ENCODE measurements at places on chromosomes 2 and 18.

GRCh38 chr2:158967114-158967730 lies 1.2 kb upstream of the TANC1 start:
- DNase-seq = peak; percentile 7

GRCh38 chr18:45686891-45687611 lies 36.9 kb upstream of the SLC14A1 start:
- DNase-seq = no peak

GRCh38 chr2:205684871-205685313 lies 2.6 kb downstream of the NRP2 start:
- peak; percentile 30 for DNase-seq

- no peak for DNase-seq
Observed at GRCh38 chr2:237455764-237456163, 31.3 kb upstream of the MLPH start.

GRCh38 chr2:49813208-49813607 lies 658.9 kb upstream of the FSHR start:
- no peak for DNase-seq

DNA sequence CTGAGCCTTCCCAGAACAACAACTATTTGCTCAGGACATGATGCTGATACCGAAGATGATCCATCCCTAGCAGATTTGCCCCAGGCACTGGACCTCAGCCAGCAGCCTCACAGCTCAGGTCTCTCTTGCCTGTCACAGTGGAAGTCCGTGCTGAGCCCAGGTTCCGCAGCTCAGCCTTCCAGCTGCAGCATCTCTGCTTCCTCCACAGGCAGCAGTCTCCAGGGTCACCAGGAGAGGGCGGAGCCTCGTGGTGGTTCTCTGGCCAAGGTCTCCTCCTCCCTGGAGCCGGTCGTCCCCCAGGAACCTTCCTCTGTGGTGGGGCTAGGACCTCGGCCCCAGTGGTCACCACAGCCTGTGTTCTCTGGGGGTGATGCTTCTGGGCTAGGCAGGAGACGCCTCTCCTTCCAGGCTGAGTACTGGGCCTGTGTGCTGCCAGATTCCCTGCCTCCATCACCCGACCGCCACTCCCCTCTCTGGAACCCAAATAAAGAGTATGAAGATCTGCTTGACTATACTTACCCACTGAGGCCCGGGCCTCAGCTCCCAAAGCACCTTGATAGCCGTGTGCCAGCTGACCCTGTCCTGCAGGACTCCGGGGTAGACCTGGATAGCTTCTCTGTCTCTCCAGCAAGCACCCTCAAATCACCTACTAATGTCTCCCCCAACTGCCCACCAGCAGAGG lies 15.4 kb downstream of the CEP68 start:
- no peak for DNase-seq

- DNase-seq = peak; percentile 46
Observed at GRCh38 chr2:171524018-171524401, 1.7 kb downstream of the CYBRD1 start.

DNA sequence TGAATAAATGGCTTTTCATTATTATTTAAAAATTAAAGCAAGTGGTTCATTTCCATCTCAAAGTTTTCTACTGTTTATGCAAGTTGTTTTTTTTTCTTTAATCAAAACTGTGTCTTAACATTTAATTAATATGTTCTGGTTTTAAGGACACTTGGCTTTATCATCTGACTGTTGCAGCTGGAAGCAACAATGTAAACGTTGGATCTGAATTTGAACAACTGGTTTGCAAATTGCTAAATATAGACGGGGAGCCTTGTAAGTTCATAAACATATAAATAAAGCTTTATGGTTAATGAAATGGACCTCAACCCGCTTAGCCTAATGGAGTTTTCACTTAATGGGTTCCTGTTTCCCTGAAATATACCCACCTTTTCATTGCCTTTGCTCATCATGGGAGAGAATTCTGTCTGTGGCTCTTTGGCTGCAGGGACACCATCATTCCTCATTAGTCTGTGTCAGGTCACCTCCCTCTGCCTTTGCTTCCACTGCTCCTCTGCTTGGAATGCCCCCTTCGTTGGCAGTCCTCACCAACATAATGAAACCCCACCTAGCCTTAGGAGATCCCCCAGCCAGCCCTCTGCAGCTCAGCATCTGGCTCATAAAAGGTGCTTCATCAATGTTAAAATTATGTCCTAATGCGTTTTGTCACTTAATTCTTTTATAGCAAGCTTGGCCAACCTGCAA lies 44.2 kb upstream of the DYNC2LI1 start:
- DNase-seq = no peak

DNA sequence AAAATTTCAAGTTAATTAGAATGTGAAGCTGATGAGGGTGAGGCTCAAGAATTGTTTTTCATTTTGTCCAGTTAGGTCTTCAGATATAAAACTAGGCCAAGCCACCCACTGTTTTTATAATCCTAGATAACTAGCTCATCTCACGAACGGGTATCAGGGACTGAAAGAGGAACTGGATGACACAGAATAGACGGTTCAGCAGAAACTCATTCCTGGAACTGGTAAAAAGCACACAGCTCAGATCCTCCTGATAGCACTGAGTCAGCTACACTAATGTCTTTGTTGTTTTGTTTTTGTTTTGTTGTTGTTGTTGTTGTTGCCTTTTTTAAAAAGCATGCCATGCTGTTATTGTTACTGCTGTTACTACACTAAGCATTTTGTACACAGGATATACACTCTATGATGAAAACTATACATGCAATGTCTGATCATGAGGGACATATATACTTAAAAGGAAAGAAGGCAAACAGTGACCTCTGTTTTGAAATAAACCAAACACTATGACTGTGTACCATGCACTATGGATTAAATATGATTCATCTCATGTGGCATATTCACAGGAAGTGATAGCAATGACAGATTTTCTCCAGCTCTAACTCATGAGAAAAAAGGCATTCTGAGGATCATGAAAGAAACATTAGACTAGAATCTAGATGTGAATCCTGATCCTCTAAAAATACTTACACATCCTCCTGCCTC lies 437.6 kb downstream of the NCKAP5 start:
- DNase-seq = no peak

DNA sequence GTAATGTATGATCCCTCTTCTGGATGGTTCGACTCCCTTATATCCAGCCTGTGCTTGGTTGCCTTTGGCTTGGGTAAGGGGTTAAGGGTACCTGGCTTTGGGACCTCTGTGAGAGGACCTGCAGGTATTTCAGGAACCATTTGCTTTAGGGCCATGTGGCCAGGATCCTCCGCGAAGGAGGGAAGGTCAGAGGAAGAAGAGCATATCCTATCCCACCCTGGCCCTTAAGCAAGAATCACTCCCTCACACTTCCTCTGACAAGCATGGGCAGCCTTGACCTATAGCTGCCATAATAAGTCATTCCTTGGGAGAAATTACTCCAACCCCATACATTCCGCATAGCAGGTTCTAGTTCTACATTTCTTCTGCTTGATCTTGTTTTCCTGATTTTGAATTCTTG lies 59.1 kb upstream of the TXNDC2 start:
- no peak for DNase-seq

DNA sequence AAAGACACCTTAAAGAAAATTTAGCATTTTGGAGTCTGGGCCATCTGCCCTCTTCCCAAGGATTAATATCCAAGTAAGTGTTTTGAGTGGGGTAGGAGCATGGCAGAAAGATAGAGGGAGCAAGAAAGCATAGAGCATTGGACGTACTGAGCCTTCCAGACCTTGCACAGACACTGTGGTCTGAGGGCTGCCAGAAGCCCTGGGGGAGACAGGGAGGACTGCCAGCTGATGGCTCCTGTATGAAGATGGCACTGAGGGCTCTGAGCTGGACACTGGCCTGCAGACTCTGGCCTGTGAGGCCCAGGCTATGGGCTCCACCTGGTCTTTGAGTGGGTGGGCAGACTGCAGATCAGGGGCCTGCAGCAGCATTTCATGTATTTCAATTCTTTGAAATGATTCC lies 2.9 kb upstream of the PKDCC start:
- DNase-seq = no peak

DNA sequence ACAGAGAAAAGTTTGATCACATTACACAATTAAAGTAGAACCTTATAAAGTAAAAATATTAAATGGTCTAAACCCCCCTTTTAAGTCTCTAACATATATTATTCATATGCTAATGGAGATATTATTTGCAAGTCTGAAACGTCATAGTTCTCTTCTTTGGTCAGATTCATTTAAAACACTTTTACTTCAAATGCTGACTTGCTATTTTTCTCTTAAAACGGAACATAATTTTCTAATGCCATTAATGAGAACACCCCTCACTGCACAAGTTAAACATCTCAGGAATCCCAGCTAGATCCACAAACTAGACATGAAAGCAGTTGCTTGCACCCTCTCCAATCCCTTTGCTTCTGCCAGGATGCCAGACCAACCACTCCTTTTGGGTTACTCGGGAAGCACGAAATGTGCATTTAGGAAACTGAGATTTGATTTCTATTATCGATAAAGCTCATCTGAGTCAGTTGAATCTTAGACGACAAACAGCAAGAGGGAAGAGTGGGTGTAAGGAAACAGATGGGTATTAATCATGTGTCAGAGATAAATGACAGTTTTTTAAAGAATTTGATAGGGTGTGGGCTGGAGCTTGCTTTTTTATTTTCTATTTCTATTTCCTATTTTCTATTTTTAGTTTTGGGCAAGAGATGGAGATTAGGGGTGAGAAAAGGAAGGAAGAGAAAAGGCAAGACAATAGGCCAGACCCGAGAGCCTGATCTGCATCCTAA lies 1.5 kb downstream of the ADD2 start:
- no peak for DNase-seq

- DNase-seq = no peak
Observed at GRCh38 chr2:183866666-183867065, 731.7 kb upstream of the ZNF804A start.

DNA sequence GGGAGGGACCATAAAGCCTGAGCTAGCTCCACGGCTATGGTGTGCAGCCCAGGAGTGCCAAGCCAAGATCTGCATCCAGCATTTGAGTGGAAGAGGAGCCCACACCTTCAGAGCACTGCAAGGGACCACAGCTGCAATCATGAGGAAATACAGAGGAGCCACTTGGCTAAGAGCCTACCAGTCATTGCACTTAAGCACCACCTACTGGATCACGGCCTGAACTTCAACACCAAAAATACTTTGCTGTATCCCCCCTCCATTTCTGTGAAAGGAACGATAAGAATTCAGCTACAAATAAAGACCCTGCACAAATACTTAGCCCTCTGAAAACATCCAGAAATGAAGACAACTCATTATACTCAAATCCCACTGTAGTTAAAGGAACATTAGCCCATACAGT lies 545.3 kb downstream of the TSN start:
- peak; percentile 30 for DNase-seq

DNA sequence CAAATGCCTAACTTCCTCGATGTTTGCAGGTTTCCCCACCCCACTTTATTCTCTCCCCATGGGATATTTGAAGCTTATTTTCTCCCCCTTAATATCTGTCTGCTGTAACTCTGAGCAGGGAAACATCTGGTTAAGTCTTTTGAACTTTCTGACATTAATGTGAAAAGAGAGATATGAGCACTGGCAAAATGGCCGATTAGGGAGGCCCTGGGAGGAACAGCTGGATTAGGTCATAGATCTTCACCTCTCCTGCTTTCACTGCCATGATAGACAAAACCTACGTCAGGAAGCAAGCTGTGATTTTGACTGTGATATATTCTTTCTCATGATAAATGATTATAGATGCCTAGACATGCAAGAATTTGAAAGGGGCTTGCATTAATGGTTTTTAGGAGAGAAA lies 43.6 kb downstream of the LYPD6B start:
- no peak for DNase-seq

GRCh38 chr18:38358805-38359657 lies 793.4 kb upstream of the CELF4 start:
- no peak for DNase-seq

DNA sequence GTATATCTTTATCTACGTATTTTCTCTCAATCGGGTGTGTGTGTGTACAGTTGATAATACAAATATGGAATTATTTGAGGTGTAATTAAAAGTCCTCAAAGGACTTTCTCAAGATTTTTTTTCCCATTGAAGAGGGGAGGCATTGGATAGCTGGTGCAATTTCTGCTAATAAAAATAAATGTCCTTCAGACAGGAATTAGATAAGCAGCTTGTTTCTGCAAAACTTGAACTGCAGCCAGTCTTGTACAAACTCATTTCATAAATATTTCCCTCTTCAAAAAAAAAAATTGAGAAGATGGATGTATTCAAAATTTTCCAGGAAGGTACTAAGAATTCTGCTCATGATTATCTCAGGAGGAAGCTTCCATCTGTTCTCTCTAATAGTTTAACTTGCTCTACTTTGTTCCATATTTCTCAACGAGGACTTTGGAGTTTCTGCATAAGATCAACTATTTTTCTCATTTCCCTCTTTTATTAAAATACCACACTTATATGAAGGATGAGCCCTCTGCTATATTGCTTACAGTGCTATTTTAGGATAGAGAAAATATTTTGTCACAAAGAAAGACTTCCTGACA lies 33.0 kb upstream of the GLS start:
- DNase-seq = no peak

DNA sequence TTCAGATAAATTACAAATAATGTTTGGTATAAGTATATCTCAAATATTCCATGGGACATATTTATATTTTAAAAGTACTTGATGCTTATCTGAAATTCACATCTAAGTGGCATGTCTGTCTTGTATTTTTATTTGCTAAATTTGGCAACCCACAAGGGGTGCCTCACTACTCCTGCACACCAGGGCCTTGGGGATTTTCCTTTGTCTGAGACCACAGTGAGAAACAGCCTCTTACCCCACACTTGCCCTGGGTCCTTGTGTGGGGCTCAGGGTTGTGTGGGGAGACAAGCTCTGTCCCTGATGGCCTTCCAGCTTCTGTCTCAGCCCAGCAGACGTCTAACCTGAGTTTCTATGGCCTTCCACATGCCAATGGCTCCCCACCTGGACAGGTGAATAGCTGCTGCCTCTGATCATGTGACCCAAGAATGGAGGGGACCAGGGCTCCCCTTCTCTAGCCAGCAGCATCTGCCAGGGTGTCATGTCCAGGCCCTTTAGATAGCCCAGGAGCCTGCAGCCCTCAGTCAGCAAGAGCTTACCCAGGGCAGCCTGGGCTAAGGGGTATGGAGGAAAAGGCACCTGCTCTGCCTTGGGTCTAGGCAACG lies 49.5 kb upstream of the MRPL33 start:
- DNase-seq = no peak

DNA sequence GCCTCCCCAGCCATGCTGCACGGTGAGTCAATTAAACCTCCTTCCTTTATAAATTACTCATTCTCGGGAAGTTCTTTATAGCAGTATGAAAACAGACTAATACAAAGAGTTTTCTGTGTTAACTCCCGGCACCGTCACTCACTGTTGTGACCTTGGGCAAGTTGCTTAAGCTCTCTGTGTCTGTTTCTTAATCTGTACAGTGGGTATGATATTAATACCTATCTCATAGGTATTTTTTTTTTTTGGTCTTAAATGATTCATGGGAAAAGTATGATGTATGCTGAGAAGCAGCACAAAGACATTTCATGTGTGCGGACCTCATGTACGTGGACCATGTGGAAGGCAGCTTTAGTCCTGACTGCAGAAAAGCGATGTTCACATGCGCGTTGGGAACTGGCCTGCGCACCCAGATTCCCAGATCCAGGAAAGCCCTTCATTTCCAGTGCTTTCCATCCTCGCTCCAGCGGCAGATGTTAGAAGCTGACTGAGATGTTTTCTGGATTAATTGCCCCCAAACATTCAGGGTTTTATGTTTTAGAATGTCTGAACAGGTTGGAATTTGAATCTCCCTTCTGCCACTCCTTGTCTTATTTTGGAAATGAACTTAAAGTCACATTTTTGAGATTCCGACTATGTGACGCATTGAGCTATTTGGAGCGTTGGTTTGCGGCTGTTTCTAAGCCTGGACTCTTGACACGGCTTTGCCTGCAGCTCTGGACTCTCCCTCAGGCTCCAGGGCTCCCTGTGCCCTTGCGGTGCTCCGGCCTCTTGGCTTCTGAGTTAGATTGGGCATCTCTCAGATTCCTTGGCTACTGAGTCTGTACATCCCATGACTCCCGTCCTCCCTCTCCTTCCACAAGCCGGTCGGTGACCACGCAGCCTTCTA lies 61.4 kb downstream of the SLC4A3 start:
- peak; percentile 95 for DNase-seq

Data from ACHN (cell line).